Left lobe of liver (tissue), 2 donors: ENCODE measurements at places on chromosomes 12 and 14.

GRCh38 chr12:43766291-43766690, 7.5 kb downstream of the IRAK4 start:
- DNase-seq: no peak

GRCh38 chr12:23006413-23006812, 381.4 kb downstream of the ETNK1 start:
- DNase-seq: peak; percentile 64

GRCh38 chr12:65895759-65896656, 71.7 kb downstream of the HMGA2 start:
- DNase-seq: no peak

DNA sequence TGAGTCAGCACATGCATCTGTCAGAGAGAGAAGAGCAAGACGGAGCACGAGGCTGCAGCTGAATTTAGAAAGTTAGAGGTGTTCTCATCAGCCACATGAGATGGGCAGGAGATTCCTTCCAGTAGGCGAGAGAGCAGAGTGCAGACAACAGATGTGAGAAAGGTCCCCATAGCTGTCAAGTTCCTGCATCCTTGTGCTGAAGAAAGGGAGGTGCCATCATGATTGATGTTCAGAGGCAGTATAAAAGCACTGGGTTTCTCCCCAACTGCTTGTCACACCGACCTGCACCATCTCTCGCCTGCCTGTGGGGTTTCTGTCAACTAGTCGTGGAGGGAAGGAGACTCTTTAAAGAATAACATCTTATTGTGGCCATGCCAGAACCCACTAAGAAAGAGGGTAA, at the start of gene MYBPC1:
TSS of gene MYBPC1 (plus strand) at position 272 of the 400 bp plus-strand sequence. CDS start at position 372, 100 bp downstream.
- DNase-seq: no peak

DNA sequence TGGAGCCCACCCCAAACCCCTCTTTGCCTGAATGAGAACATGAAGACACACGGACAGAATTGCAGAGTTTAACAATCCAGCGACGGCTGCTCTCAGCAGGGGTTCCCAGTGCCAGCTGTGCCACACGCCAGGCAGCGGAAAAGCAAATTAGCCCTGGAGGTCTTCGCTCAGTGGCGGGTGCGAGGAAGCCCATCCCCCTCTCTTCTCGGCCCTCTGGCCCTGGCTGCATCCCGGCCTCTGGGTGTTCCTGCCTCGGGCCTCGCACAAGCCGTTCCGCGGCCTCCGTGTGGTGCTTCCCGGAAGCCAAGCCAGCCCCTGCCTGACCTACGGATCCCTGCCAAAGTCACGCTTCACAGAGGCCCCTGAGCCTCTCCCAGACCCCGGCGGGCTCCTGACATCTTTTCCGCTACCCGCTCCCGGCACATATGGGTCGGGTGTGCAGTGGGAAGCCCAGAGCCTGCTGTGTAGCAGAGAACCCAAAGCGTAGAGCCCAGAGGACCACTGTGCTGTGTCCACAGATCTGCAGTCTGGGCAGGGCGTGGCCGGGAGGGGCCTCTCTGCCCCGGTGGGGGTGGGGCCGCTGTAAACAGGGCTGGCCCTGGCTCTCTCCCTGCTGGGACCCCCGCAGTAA, 70.7 kb upstream of the GALNT9 start:
- no peak for DNase-seq

GRCh38 chr14:67571991-67572323, 28.1 kb downstream of the PIGH start:
- DNase-seq: no peak

- no peak for DNase-seq
Observed at GRCh38 chr12:116337312-116337711, 59.8 kb upstream of the MED13L start.

DNA sequence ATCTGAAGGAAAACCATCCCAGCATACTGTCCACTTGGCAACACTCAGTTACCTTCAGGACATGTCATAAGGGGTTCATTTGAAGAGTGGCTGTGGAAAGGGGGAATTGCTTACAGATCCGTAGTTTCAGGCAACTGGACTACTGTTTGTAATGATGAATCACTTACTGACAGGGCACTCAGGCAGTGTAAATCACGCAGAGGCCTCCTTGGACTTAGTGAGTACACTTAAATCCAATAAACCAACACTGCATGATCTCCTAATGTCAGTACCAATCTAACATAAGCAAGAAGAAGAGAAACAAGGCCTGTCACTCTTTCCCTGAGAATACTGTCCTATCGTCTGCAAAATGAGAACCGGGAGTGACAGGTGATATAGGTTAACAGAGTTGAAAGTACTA, 104.8 kb downstream of the TRAFD1 start:
- no peak for DNase-seq

DNA sequence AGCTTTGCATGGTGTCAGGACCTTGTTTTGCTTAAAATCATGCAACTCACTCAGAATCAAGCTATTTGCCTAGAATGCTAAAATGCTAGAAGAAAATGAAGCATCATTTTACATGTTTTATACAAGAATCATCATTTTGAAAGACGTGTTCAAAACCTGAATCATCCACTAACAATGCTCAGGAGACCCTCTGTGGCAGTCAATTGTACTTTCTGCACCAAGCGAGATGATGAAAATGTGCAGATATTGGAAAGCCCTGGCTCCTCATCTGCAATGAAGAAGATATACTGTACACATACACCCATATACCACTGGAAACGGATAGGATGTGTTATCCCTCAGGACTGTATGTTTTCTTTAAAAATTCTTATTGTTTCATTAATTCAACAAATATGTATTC, 92.7 kb downstream of the DYRK2 start:
- DNase-seq: no peak

DNA sequence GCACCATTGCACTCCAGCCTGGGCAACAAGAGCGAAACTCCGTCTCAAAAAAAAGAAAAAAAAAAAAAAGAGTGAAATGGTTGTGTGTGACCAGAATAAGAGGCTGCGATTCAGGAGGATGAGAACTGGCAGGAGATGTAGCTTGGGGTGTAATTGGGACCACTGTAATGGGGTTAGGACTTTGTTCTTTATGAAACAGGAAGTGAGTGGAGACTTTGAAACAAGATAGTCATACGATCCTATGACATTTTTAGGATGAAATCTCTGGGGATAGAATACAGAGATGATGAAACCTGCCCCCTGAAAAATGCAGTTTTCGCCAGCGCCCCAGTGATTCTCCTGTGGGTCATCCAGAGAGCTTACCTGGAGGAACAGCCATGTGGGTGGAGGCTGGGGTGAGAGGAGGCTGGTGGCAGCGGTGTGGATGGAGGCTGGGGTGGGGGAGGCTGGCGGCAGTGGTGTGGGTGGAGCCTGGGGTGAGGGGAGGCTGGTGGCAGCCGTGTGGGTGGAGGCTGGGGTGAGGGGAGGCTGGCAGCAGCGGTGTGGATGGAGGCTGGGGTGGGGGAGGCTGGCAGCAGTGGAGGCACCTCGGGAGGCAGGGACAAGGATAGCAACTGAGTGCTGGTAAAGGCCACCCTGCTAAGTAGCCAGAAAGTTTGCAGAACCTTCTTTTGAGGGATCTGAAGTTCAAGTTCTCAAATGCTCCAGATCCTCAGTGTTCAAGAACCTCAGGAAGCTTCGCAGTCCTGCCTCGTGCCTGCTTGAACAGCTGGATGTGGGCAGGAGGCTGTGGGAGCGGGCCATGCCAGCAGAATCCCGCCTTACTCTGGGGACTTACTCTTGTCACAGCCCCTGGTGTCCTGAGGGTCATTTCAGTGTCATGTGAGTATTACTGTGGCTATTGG, 20.2 kb downstream of the FBXL14 start:
- no peak for DNase-seq

GRCh38 chr12:81222846-81223592, 145.1 kb downstream of the ACSS3 start:
- DNase-seq: no peak

DNA sequence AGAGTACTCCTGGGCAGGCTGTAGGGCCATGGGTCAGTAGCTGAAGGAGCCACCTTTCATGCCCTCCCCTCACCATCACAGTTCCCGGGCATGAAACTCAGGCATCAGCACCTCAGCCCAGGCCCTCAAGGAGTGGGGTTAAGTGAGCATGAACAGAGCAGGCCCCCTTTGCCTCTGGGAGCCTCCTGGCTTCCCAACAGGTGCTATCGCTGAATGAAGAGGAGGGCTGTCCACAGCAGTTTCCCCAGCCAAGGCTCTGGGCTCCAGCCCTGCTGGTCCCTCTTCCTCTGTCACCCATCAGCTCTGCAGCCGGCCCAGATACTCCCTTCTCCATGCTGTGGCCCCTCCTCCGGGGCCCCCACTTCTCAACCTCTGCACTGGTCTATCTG, 184.3 kb downstream of the ZFP36L1 start:
- DNase-seq: no peak

DNA sequence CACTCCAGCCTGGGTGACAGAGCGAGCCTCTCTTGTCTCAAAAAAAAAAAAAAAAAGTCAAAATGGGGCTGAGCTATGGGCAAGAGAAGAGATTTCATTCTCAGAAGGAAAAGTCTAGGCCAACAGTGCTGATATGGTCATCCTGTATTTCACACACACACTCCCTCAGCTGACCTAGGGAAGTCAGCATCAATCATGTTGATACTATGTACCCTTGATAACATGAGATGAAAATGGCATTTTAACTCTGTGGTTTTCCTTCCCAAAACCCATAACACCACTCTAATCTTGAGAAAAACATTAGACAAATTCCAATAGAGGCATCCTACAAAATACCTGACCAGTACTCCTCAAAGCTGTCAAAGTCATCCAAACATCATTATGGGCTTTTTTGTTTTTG, 2.3 kb upstream of the NEMP1 start:
- no peak for DNase-seq

GRCh38 chr12:76864791-76865400, 13.9 kb downstream of the CSRP2 start:
- no peak for DNase-seq

GRCh38 chr14:46352844-46353243, 298.7 kb downstream of the RPL10L start:
- DNase-seq: no peak

- no peak for DNase-seq
Observed at GRCh38 chr12:113818833-113819232, 147.3 kb downstream of the RBM19 start.

DNA sequence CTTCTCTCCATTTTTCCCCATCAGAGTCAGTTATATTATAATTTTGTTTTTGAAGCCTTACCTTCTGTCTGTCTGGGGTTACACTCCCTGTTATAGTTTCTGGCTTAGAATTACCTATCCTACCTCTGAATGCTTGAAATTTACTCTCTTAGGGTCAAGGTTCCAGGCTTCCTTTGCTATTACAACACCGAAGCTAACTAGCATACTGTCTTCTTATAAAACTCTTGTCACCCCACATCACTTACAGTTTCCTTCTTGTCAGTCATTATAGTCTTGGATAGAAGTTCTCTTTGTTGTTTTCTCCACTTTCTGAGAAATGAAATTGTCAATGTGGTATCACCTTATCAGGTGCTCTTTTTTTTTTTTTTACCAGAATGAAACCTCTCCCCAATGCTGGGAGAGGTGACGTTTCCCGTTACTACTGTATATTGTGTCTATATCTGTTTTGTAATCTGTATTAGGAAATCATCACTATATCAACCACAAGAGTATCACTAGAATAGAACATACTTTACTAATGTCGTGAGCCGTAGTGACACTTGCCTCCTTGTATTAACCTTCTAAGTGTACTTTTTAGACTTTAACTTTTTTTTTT, 69.2 kb upstream of the PSMA6 start:
- no peak for DNase-seq

DNA sequence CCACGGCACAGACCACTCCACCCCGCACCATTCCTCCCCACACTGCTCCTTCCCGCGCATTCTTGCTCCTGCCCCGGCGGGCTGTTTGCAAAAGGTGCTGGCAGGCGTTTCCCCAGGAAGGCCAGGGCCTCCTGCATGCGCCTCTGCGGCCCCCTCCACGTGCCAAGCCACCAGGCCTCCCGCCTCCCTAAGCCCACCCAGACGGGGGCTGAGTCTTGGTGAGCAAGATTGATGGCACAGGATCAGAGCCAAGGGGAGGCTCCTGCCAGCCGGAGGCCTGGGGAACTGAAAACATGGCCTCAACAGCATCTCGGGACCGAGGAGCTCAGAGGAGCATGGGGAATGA, 328.3 kb upstream of the DIO3 start:
- peak; percentile 30 for DNase-seq

GRCh38 chr14:104184506-104184905, 46.1 kb downstream of the KIF26A start:
- DNase-seq: no peak

DNA sequence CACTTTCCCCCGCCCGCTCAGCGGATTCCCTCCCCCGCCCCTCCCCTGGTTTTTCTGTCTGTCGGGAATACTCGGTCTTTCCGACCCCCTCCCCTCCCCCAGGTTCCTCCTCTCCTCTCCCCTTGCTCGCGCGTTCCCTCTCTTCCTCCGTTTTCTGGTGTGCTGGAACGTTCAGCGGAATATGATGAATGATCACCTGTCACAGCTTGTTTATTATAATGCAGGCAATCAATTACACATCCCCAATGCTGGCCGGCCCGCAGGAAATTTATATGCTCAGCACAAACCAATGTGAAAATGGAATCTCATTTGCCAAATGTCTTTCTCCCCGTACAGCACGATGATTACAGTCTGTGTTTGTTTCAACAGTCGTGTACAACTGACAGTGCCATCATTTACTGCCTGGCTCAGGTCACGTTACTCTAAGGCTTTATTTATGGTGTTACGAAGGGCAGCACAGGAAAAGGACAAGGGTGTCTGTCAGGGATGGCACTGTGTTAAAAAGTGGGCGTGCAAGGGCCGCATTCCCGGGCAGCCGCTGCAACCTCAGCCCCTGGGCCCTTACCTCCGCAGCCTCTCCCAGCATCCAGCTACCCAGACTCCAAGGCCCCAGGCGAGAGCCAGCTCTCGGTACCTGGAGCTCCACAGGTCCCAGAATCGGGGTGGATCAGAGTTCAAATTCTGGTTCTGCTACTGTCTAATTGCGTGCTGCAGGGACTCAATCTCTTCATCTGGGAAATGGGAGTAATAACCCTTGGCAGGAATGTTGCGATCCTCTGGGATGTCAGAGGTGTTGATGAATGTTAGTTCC, 24.7 kb upstream of the MAP1LC3B2 start:
- DNase-seq: no peak

GRCh38 chr14:31881531-31882310, 195.4 kb upstream of the ARHGAP5 start:
- no peak for DNase-seq

DNA sequence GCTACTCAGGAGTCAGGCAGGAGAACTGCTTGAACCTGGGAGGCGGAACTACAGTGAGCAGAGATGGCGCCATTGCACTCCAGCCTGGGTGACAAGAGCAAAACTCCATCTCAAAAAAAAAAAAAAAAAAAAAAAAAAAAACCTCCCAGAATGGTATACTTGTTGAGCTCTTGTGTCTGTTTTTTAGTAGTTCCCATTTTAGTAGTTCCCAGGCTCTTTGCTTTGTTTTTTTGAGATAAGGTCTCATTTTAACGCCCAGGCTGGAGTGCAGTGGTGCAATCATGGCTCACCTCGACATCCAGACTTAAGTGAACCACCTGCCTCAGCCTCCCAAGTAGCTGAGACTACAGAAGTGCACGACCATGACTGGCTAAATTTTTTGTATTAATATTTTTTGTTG, 13.4 kb downstream of the ATXN2 start:
- no peak for DNase-seq

- no peak for DNase-seq
Observed at GRCh38 chr14:96663491-96664067, 133.6 kb upstream of the VRK1 start.

GRCh38 chr12:15688202-15688736, 100.9 kb downstream of the EPS8 start:
- DNase-seq: no peak

GRCh38 chr12:3172124-3173007, 95.2 kb downstream of the TSPAN9 start:
- no peak for DNase-seq
